ENCODE measurements at places on chromosomes 7 and 10. TPM values are rescaled to one million over a fixed set of nuclear protein-coding genes. Genes with fewer than 3 reads are reported as not detected.

The MUC3A gene
- polyA plus RNA-seq, result 0.12 TPM

The PSMC2 gene
- polyA plus RNA-seq, result 97.4 TPM

The COL17A1 gene
- 0.63 TPM for polyA plus RNA-seq

The FOXI2 gene
- polyA plus RNA-seq, result not detected

The GNAT3 gene
- not detected for polyA plus RNA-seq

The NDUFB8 gene
- polyA plus RNA-seq, result 433 TPM

The ATP6V0A4 gene
- 0.27 TPM for polyA plus RNA-seq

The LIPN gene
- not detected for polyA plus RNA-seq

The CYP2C19 gene
- polyA plus RNA-seq, result not detected

The CUZD1 gene
- 0.70 TPM for polyA plus RNA-seq

The STEAP1B gene
- polyA plus RNA-seq, result 2.9 TPM

The SLC18A2 gene
- 10.3 TPM for polyA plus RNA-seq

The HNRNPH3 gene
- polyA plus RNA-seq, result 233 TPM

The CFAP69 gene
- polyA plus RNA-seq, result not detected

The CHST3 gene
- polyA plus RNA-seq, result 11.4 TPM

The MYOF gene
- 8.0 TPM for polyA plus RNA-seq

The ZMIZ1 gene
- polyA plus RNA-seq, result 90.5 TPM

The IGFBP1 gene
- polyA plus RNA-seq, result 0.81 TPM

The LIPK gene
- polyA plus RNA-seq, result not detected

The GRID2IP gene
- polyA plus RNA-seq, result 0.25 TPM

The NRF1 gene
- polyA plus RNA-seq, result 16.9 TPM

The TAS2R5 gene
- not detected for polyA plus RNA-seq

The AKR1C8 gene
- polyA plus RNA-seq, result not detected

The MICALL2 gene
- 5.1 TPM for polyA plus RNA-seq

The DYDC2 gene
- 1.2 TPM for polyA plus RNA-seq

The GHRHR gene
- 1.6 TPM for polyA plus RNA-seq

The MSS51 gene
- not detected for polyA plus RNA-seq

The SCIN gene
- polyA plus RNA-seq, result 2.5 TPM

The ASB15 gene
- not detected for polyA plus RNA-seq

The TNS3 gene
- 28.1 TPM for polyA plus RNA-seq

The GPER1 gene
- polyA plus RNA-seq, result 10.9 TPM

The ZNF282 gene
- 22.1 TPM for polyA plus RNA-seq

The NKX1-2 gene
- polyA plus RNA-seq, result 0.08 TPM

The CPA2 gene
- polyA plus RNA-seq, result 0.97 TPM

The CALCR gene
- polyA plus RNA-seq, result not detected

The CCDC71L gene
- 8.4 TPM for polyA plus RNA-seq

The PDE6C gene
- not detected for polyA plus RNA-seq

The EGFR gene
- 15.0 TPM for polyA plus RNA-seq

The SLC29A4 gene
- 55.1 TPM for polyA plus RNA-seq

The CRTAC1 gene
- 18.8 TPM for polyA plus RNA-seq

The TMEM236 gene
- 0.05 TPM for polyA plus RNA-seq

The ACSM6 gene
- not detected for polyA plus RNA-seq

The PRSS37 gene
- not detected for polyA plus RNA-seq

The CALML3 gene
- 11.9 TPM for polyA plus RNA-seq

The CNTNAP2 gene
- 145 TPM for polyA plus RNA-seq

The CAMK1D gene
- polyA plus RNA-seq, result 169 TPM

The IQUB gene
- 0.20 TPM for polyA plus RNA-seq

The TMEM178B gene
- polyA plus RNA-seq, result 24.3 TPM
